ENCODE measurements at places on chromosomes 2 and 18. TPM values are rescaled to one million over a fixed set of nuclear protein-coding genes. Genes with fewer than 3 reads are reported as not detected.

GRCh38 chr2:240993446-240994170 lies 4.8 kb upstream of the SNED1 start:
- peak; percentile 36 for DNase-seq

- DNase-seq = no peak
Observed at GRCh38 chr2:88054782-88055370, 707 bp downstream of the KRCC1 start.

Gene APLF
- total RNA-seq = 6.7 TPM

Gene SCN9A
- 1.5 TPM for total RNA-seq

DNA sequence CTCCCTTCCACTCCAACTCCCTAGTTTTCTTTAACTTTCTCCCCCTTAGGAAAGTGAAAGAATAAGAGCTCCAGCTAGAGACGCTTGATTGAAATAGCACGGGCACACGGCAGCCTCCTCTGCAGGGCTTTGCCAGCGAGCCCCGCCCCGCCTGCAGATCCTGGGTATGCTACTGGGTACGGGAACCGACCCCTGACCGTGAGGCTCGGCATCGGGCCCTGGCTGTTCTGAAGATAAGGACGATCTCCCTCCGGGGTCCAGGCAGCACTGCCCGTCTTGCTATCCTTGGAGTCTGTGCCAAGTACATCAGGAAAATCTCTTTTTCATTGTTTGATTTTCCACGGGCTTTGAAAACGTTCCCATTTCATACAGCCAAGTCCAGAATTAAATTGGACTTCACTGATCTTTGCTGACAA lies 284.5 kb downstream of the MTX2 start:
- no peak for DNase-seq

GRCh38 chr18:13442451-13442850 lies 223.9 kb downstream of the LDLRAD4 start:
- DNase-seq = no peak

GRCh38 chr2:42495234-42495581 lies 1.4 kb upstream of the KCNG3 start:
- DNase-seq = no peak

Gene IL18RAP
- not detected for total RNA-seq

DNA sequence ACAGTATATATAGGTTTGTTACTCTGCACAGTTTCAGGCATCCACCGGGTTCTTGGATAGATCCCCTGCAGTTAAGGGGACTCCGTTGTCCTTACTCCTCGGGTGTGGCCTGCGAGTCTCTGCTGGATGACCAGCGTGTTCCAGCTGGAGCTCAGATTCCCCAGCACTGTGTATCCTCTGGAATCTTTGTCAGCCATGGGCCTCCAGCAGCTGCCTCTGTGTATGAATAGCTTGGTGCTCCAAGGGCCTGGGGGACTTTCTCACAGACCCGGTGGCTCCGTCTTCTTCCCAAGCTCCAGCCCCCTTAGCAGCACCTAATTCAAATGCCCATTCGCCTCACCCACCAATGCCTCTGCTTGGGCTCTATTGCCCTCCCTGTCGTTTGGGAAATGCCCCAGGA lies 6.3 kb downstream of the ANO7 start:
- no peak for DNase-seq

Gene CTNNA2
- 5.1 TPM for total RNA-seq

GRCh38 chr2:232873909-232874641 lies 4.0 kb downstream of the SNORC start:
- no peak for DNase-seq

Gene PID1
- total RNA-seq = 2.1 TPM

- DNase-seq = no peak
Observed at GRCh38 chr18:66439670-66440069, 164.2 kb downstream of the CDH19 start.

DNA sequence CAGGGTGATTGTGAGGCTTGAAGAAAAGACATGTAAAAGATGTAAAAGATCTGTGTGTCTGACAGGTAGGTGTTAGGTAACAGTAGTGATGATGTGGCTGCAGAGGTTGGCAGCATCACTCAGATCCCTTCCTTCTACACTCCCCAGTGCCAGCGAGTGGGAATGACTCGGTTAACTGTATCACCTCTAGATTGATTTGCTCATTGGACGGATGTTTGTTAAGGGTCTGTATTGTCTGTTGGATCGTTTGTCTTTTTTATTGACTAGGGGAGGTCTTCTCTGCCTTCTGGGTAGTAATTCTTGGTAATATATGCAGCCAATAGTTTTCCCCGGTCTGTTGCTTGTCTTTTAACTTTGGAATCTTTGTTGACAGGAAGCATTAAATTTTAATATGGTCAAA lies 44.8 kb upstream of the CNGA3 start:
- no peak for DNase-seq

Gene NEB
- total RNA-seq = 0.92 TPM

DNA sequence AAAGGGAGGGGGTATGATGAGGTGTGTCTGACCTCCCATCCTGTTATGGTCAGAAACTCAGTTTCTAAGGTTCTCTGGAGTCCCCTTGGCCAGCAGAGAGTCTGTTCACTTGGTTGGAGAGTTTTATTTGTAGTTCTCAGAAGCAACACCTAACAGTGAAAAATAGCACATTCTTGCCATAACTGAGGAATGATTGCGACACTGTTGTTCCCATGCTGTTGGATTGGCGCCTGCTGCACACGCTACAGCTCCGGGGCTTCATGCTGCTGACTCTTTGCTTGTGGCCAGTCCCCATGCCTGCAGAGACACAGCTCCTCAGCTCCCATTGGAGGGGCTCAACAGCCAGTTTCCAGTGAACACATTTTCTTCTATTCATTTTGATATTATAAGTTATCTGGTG lies 42.1 kb downstream of the TPGS2 start:
- DNase-seq = no peak
